ENCODE measurements at places on chromosomes 1 and 21. TPM values are rescaled to one million over a fixed set of nuclear protein-coding genes. Genes with fewer than 3 reads are reported as not detected.

DNA sequence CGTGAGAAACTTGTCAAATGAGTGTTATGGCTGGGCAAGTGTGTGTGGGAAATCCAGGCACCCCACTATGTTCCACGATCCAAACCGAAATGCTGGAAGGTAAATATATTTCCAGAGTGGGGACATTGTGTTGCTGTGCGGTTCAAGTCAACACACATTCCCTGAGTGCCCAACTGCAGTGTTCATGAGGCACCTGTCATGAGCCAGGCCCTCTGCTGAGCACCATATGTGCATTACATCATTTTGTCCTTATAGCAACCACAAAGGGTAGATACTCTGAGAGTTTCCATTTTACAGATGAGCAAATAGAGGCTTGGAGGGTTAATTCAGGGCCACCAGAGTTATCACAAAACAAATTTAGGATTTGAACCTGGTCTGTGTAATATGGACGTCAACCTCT, 59.9 kb upstream of the SOD1 start:
- DNase-seq: no peak

DNA sequence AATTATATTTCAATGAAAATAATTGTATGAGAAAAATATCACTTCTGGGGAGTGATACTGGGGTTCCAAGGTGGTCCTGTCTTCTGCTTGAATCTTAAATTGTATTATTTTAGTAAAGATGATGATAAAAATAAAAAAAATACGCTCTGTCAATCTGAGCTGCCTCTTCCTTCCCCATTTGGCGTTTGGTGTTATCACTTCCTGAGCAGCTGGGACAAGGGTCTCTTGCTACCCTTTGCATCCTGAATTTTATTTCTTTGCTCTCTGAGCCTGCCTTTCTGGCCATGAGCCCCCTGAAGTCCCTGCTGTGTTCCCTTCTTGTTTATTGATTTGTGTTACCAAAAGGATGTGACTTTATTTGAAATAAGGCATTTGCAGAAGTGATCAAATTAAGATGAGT, 111.0 kb downstream of the KCNJ6 start:
- DNase-seq: no peak

DNA sequence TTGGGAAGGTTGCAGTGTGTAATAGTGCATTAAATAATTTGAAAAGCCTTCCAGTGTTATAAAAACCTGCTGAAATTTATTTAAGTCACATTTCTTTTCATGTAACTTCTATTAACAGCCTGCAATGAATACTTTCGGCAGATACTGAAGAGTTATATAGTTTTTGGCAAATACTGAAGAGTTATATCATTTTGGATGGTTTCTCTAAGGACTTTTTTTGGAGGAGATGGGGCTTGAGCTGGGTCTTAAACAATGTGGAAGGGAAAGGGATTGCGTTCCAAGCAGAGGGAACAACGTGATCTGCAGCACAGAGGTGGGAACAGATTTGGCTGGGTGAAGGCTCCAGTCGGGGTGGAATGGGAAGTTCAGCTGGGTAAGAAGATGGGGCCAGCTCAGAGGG, 39.8 kb downstream of the MTR start:
- no peak for DNase-seq

Gene MSH4
- not detected for total RNA-seq

Gene FCGR3B
- not detected for total RNA-seq

All from SJSA1 (cell line).